Effector memory CD4-positive, alpha-beta T cell (primary cell): ENCODE measurements at places on chromosomes 2 and 18.

DNA sequence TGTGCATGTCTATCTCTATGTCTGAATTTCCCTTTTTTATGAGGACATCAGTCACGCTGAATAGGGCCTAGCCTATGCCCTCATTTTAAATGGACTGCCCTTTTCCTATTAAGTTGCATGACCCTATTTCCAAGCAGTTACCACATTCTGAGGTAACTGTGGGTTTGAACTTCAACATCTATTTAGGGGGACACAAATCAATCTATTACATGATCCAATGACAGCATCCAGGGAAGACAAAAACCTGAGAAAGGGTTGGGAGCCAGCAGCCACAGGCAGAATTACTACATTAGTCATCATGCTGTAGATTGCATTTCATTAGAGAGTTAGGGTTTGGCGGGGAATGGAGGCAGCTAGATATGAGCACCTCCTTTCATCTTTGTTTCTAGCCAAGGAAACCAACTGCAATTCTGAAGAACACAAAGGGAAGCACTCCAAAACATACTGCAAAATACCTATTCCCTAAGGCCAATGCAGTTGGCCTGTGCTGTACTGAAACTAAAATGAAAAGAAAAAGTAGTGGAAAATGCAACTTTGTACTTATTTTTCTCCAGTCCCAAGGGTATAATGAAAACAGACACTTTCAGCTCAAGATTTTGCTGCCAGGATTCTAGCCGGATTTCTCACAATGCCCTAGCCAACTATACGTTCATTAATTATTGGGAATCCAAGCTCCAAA lies 40.4 kb upstream of the C1D start:
- DNase-seq = no peak

DNA sequence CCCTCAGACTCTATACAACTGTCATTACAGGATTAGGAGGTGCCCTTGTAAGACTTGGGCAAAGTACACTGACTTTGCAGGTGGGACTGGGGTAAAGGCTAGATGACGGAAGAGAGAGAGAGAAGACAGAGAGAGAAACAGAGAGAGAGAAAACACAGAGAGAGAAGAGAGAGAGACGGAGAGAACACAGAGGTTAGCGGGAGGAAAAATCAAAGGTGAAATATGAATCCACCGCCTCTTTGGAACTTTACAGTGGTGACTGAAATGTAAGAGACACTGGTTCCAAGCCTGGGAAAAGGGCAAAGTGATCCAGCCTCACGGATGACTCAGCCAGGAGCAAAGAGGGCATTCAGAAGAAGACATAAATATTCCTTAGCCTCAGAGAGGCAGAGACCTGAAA lies 25.1 kb upstream of the CAB39 start:
- DNase-seq = no peak

DNA sequence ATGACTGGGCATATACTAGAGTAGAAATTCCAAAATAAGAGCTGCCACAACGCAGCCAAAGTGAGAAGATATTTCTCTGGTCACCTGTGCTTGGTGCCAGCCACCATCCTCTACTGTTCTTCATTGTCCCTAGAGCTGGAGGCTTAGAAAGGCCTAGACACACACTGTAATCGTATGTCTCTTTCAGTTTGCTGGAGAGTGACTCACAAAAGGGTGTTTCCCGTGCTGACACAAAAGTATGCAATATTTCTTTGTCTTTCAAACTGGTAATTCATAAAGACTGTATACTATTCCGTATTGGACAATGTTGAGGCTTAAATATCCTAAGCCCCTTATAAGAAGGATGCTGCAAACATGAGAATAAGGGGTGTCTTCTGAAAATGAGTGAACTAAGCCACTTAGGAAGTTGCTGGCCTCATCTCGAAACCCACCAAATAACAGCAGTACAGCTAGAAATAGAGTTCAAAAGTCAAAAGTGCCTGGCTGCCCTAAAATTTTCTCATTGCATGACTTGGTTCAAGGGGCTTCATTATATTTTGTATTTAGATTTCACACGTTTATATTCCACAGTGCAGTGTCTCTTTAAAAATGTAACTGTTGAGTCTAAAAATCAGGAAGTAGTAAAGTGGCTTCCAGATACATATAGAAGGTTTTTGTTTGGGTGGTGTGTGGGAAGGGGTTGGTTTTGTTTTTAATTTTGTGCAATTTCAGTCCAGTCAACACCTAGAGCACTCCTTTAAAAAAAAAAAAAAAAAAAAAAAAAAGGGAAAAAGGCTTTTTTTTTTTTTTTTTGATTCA lies 601.1 kb downstream of the ARHGAP15 start:
- no peak for DNase-seq

- no peak for DNase-seq
Measured at GRCh38 chr18:7830468-7830867, 263.4 kb downstream of the PTPRM start.

DNA sequence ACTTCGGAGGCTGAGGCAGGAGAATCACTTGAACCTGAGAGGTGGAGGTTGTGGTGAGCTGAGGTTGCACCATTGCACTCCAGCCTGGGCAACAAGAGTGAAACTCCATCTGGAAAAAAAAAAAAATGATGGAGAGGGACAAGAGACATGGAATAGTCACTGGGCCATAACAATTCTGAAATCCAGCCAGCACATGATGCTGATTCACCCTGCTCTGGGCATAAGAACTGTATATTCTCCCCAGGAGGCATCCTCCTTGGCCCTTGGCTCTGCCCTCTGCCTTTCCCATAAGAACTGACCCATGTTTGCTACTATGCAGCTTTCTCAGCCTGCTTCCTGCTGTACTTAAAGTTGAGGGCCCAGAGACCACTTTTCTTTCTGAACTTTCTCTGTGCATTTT lies 297.7 kb downstream of the GBX2 start:
- no peak for DNase-seq
